ENCODE measurements at places on chromosomes 2 and 18. TPM values are rescaled to one million over a fixed set of nuclear protein-coding genes. Genes with fewer than 3 reads are reported as not detected.

MAPK4 gene
- total RNA-seq = 0.21 TPM

- peak overlapping the region; percentile 30 for H3K27ac ChIP-seq
- no peak for DNase-seq
- H3K27me3 ChIP-seq = peaks cover 2% of the 10 kb centered on the region
- H3K4me3 ChIP-seq = no peak overlapping the region
- H3K36me3 ChIP-seq = peaks cover 66% of the 10 kb centered on the region
- peaks cover 32% of the 10 kb centered on the region for H3K4me1 ChIP-seq
Observed at GRCh38 chr2:85852152-85852840, 36.5 kb downstream of the ST3GAL5 start.

ALK gene
- 0.05 TPM for total RNA-seq

GRCh38 chr2:68372485-68372884 lies 7.4 kb downstream of the PLEK start:
- H3K36me3 ChIP-seq = no peaks in the 10 kb centered on the region
- H3K27ac ChIP-seq = no peak overlapping the region
- DNase-seq = no peak
- H3K4me1 ChIP-seq = no peaks in the 10 kb centered on the region
- H3K27me3 ChIP-seq = no peaks in the 10 kb centered on the region

DNA sequence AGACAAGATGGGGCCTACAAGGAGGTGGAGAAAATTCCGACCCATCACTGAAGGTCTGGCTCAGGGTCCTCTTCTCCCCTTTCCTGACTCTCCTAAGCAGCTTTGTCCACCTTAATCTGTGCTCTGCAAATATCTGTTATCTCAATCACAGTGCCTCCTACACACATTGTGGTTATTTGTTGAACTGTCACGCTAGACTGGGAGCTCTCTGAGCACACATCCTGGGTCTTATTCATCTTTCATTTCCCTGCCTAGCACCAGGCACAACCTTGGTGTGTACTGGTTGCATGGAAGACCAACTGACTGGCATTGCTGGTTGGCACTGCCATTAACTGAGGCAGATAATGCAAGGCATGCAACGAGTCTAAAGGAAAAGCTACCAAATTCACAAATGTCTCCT lies 122.9 kb upstream of the ST6GAL2 start:
- peaks cover 2% of the 10 kb centered on the region for H3K27me3 ChIP-seq
- H3K4me3 ChIP-seq = no peak overlapping the region
- DNase-seq = no peak
- H3K4me1 ChIP-seq = peaks cover 6% of the 10 kb centered on the region
- no peaks in the 10 kb centered on the region for H3K36me3 ChIP-seq
- no peak overlapping the region for H3K27ac ChIP-seq

DNA sequence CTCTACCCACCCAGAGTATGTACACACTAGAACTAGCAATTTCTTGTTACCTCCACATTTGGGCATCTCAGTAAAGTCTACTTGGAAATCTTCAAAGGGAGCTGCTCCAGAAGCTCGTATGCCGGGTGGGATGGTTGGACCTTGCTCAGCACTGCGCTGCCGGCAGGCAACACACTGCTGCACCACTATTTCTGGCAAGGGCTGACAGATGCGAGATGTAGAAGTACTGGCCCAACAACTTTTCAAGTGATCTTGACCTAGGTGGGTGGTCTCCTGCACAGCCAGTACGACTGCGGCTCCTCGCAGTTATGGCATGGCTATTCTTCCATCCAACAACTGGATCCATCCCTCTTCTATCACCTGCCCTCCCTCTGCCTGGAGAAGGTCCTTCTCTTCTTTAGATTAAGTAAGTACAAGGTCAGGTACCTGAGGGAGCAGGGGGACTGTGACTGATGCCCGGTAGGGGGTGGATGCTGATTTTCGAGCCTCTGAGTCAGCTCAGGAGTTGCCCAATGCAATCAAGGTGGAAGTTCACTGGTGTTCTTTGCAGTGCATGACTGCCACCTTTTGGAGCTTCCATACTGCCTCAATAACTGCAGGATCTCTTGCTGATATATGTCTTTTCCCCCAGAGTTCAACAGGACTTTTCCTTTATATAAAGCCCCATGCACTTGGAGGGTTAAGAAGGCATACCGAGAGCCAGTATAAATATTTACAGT lies 100.4 kb upstream of the SLC1A4 start:
- H3K4me3 ChIP-seq = no peak overlapping the region
- no peaks in the 10 kb centered on the region for H3K4me1 ChIP-seq
- DNase-seq = no peak
- H3K27me3 ChIP-seq = peaks cover 3% of the 10 kb centered on the region

DNA sequence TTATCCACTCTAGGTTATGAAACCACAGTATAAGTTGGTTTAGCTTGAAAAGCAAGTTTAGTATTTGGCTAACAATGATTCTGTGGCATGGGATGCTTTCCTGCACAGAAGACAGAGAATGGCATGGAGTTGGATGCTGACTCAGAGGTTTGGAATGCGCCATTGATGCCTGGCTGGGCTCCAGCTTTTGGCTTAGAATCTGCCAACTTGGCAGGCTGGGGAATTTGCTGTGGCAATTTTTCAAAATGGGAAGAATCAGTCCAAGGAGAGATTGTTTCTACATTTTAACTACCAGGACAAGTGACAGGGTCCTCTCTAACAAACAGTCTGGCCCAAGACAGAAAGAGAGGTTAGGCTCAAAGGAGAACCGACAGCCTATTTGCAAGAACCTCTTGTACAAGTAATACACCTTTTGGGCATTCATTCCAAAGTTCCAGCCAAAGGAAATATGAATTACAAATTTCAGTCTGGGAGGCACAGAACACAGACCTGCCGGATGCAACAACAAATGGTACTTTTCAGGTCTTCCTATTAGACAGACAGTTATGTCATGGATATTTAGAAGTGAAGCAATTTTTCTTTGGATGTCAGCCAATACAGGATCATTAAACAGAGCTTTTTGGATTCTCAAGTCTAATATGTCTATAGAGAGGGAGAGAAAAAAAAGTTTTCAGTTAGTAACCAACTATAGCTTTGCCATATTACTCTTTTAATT lies 1027.7 kb downstream of the TMEM182 start:
- no peak overlapping the region for H3K4me3 ChIP-seq
- H3K36me3 ChIP-seq = no peaks in the 10 kb centered on the region

GRCh38 chr2:69584127-69584889 lies 59.2 kb downstream of the AAK1 start:
- H3K36me3 ChIP-seq = peaks cover 7% of the 10 kb centered on the region
- H3K27me3 ChIP-seq = peaks cover 6% of the 10 kb centered on the region
- no peak for DNase-seq
- H3K27ac ChIP-seq = no peak overlapping the region
- H3K4me3 ChIP-seq = no peak overlapping the region

GRCh38 chr2:23587341-23587880 lies 202.4 kb downstream of the KLHL29 start:
- no peak for DNase-seq
- H3K27me3 ChIP-seq = peaks cover 5% of the 10 kb centered on the region
- H3K4me1 ChIP-seq = peaks cover 26% of the 10 kb centered on the region
- peaks cover 3% of the 10 kb centered on the region for H3K36me3 ChIP-seq
- no peak overlapping the region for H3K4me3 ChIP-seq
- H3K27ac ChIP-seq = no peak overlapping the region

MBP gene
- 9.7 TPM for total RNA-seq

OTX1 gene
- 0.33 TPM for total RNA-seq

DNA sequence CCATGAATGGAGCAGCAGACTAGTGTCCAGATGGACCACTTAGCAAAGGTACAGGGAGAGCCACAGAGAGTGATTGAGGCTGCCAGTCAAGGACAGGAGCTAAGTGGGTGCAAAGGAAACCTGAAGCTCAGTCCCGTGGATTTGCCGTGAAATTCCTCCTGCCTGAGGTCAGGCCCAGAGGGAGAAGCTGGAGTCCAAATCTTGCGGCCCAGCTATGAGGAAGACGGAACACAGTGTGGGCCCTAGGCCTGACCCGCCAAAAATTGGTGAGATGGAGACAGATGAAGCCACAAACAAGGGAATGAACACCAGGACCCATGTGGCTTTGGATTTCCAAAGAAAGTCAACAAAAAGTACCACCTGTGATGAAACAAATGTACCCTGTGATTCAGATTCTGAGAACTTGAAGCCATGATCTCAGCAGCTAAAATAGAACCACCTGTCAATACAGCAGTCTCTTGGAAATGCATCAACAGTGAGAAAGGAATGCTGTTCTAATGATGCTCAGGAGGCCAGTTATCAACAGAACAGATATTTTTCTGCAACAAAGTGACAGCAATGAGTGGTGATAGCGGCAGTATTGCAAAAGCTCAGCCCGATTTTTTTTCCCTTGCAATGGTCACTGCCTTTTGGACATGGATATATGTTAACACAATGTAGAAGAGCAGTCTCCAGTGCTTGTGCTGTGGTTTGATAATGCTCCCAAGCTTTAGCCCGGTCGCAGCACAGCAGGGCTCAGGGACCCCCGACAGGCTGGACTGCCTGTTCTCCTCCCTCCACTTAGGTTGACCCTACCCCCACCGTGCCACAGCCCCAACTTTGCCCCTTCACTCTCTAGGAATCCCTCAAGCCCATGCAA lies 10.7 kb downstream of the COL6A3 start:
- no peaks in the 10 kb centered on the region for H3K4me1 ChIP-seq
- H3K27ac ChIP-seq = no peak overlapping the region
- no peak for DNase-seq
- H3K4me3 ChIP-seq = no peak overlapping the region

DNA sequence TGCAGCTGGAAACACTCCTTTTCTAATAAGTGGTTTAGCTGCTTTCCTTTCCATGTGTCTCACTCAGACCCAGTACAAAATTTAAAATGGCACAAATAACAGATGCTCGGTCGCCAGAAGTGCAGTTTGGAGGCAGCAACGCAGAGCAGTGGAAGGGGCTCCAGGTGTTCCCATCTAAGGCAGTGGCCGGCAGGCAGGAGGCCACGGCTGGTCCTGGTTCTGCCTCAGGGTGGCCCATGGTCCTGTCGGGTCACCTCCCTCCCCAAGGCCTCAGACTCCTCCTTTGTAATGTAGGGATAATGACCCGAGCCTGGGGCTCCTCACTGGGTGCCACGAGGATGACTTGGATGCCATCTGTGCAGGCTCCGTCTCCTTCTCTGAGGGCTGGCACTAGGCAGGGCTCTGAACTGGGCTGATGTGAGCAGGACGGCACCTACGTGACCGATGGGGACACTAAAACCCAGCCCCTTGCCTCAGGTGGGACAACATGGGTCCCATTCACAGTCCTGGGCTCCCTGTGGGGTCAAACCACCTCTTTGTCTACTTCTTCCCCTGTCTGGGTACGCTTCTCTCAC lies 80.9 kb upstream of the SLC66A3 start:
- H3K27ac ChIP-seq = no peak overlapping the region
- peaks cover 7% of the 10 kb centered on the region for H3K27me3 ChIP-seq
- DNase-seq = no peak
- H3K4me3 ChIP-seq = no peak overlapping the region
- H3K4me1 ChIP-seq = peaks cover 16% of the 10 kb centered on the region

DNA sequence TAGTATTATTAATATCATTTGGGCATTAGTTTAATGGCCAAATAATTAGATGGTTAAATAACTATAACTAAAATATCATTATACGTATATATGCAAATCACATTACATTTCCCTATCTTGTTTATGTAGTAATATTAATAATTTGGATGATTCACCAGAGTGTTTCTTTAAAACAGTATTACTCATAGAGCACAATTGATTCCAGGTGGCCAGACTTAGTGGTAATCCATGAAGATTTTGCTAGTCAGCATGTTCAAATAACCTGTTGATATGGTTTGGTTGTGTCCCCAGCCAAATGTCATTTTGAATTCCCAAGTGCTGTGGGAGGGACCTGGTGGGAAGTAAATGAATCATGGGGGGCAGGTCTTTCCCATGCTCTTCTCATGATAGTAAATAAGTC lies 782.3 kb downstream of the LRP1B start:
- H3K4me3 ChIP-seq = no peak overlapping the region
- no peaks in the 10 kb centered on the region for H3K27me3 ChIP-seq
- no peak overlapping the region for H3K27ac ChIP-seq
- DNase-seq = no peak
- no peaks in the 10 kb centered on the region for H3K36me3 ChIP-seq

DNA sequence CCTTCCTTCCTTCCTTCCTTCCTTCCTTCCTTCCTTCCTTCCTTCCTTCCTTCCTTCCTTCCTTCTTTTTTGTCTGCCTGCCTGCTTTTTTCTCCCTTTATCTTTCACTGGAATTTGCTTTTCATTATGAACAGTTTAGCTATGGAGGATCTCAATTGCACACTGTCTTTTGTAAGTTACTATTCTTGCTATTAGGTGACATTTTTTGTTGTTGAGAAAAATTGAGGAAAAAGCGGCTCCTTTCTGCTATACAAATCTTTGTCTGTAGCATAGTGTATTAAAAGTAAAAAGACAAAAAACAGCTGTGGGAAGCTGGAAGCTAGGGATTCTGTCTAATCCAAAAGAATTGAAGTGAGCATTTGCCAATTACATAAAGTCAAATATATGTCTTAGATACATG lies 448.7 kb downstream of the DCDC2C start:
- H3K36me3 ChIP-seq = no peaks in the 10 kb centered on the region
- no peaks in the 10 kb centered on the region for H3K4me1 ChIP-seq
- H3K4me3 ChIP-seq = no peak overlapping the region
- peaks cover 2% of the 10 kb centered on the region for H3K27me3 ChIP-seq

DNA sequence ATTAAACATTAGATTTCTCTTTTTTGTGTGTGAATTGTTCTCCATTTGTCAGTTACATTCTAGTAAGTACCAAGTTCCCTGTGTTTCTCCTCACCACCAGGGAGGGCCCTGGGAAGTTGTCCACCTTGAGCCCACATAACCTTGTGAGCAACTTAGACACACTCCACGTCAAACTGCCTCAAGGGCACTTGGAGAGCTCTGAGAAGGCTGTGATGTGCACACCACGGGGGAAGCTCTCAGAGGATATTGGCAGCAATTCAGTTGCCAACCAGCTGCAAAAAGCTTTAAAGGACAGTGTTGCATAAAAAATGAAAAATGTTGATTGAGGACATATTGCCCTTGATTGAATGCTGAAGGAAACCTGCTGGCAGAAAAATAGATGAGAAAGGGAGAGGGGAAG lies 743.6 kb downstream of the RNF144A start:
- DNase-seq = no peak
- no peaks in the 10 kb centered on the region for H3K4me1 ChIP-seq
- no peaks in the 10 kb centered on the region for H3K27me3 ChIP-seq
- no peak overlapping the region for H3K27ac ChIP-seq
- H3K36me3 ChIP-seq = no peaks in the 10 kb centered on the region
- no peak overlapping the region for H3K4me3 ChIP-seq

DNA sequence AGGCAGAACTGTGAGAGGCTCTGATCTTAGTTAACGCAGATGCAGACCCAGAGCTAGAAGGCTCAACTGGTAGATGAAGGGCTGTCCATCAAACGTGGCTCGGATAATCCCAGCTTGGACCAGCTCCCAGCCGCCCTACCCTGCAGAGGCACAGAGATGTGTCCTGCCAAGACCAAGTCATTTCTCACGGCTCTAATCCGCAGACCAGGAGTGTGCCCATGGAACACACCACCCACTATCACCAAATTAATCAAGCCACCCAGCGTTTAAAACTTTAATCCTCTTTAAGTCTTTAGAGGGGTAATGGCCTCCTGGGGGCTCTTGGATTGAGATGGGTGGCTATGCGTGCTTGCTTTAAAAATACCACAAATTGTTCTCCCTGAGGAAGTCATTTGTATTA lies 17.5 kb downstream of the LYPD1 start:
- peaks cover 11% of the 10 kb centered on the region for H3K4me1 ChIP-seq
- no peaks in the 10 kb centered on the region for H3K27me3 ChIP-seq
- no peaks in the 10 kb centered on the region for H3K36me3 ChIP-seq
- no peak for DNase-seq
- no peak overlapping the region for H3K4me3 ChIP-seq

PHOSPHO2 gene
- total RNA-seq = 10.5 TPM

- no peak for DNase-seq
- no peak overlapping the region for H3K27ac ChIP-seq
- H3K27me3 ChIP-seq = no peaks in the 10 kb centered on the region
- no peak overlapping the region for H3K4me3 ChIP-seq
Observed at GRCh38 chr2:121664713-121665112, 15.5 kb upstream of the CLASP1 start.
